ENCODE measurements at places on chromosomes 5 and 9. TPM values are rescaled to one million over a fixed set of nuclear protein-coding genes. Genes with fewer than 3 reads are reported as not detected.

ZFP62 gene
- polyA plus RNA-seq: 6.5 TPM

PCDHB10 gene
- polyA plus RNA-seq: not detected

DNA sequence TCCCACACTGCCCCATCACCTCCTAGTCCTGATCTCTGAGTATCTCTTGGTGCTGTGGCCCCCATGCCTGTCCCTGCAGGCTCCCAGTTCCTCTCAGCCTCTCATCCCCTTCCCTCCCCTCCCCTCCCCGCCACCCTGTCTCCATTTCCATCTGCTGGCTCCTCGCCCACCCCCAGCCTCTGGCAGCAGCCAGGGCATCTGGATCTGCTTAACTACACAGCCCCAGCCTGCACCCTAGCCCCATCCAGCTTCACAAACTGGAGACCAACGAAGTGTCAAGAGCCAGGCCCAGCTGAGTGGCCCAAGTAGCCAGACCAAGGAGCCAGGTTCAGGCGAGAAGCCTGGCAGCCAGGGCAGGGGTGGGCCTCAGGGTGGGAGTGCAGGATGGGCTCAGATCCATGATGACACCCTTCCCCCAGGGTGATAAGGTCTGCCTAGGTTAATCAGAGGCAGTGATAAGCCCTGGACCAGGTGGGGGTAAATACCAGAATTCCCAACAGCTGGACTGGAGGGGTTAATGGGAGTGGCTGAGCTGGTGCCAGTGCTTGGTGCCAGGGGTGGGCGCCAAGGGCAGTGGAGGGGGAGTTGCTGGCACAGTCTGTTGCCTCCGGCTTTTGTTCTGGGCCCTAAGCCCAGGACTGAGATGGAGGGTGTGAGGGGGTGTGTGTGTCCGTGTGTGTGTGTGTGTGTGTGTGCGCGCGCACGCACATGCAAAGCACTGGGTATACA, 2.5 kb downstream of the IL11RA start:
- DNase-seq: no peak

DNA sequence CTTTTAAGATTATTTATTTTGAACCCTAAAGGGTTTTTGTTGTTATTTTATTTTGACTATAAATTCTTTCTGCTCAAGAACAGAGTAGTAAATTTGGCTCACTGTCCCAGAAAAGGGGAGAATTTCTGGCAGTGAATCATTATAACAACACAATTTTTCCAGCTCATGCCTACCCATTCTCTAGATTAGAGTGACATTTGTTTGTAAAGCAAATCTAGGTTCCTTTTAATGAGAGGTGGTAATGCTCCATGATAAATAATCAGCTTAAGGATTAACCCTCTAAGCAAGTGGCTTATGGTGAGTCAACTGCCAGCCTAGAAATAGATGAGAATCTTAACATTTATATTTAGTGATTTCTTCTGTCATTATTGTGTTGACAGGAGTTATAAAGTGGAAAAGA, 409.2 kb downstream of the NFIB start:
- no peak for DNase-seq

Data from CD14-positive monocyte (primary cell).